ENCODE measurements at places on chromosomes 6 and 20. TPM values are rescaled to one million over a fixed set of nuclear protein-coding genes. Genes with fewer than 3 reads are reported as not detected.

Gene TSBP1
- not detected for total RNA-seq

Gene BAG2
- total RNA-seq, result 3.6 TPM

Gene MUC21
- not detected for total RNA-seq

Gene PREX1
- 72.9 TPM for total RNA-seq

Gene HLA-DQB2
- not detected for total RNA-seq

Gene KIF13A
- 65.8 TPM for total RNA-seq

Gene NKAPL
- 1.1 TPM for total RNA-seq

Gene FAM184A
- 0.95 TPM for total RNA-seq

Gene POLH
- total RNA-seq, result 33.7 TPM

Gene DNAH8
- 0.97 TPM for total RNA-seq

Gene SRMS
- not detected for total RNA-seq

Measured in endothelial cell of umbilical vein (primary cell).